Omental fat pad (tissue), 4 donors: ENCODE measurements at places on chromosomes 3 and 15. TPM values are rescaled to one million over a fixed set of nuclear protein-coding genes. Genes with fewer than 3 reads are reported as not detected.

The CSK gene
- 43.2 TPM for total RNA-seq

The CLDN18 gene
- total RNA-seq, result not detected

The APBA2 gene
- 4.3 TPM for total RNA-seq

The CPB1 gene
- total RNA-seq, result 38.9 TPM

The GPR160 gene
- total RNA-seq, result 1.4 TPM

The PLSCR4 gene
- 97.8 TPM for total RNA-seq

The THBS1 gene
- 4,169 TPM for total RNA-seq

The SIDT1 gene
- total RNA-seq, result 3.3 TPM

The CPNE9 gene
- total RNA-seq, result not detected

The CAMP gene
- total RNA-seq, result not detected

The CLRN1 gene
- total RNA-seq, result not detected

The MEX3B gene
- total RNA-seq, result 0.94 TPM

The FHIT gene
- total RNA-seq, result 10.9 TPM

The FES gene
- total RNA-seq, result 61.3 TPM

The EPB42 gene
- total RNA-seq, result not detected

The LRTM1 gene
- not detected for total RNA-seq

The ABI3BP gene
- total RNA-seq, result 155 TPM

The SERINC4 gene
- not detected for total RNA-seq

The REC114 gene
- total RNA-seq, result not detected

The CFAP100 gene
- not detected for total RNA-seq

The OR5H6 gene
- not detected for total RNA-seq

The PIGZ gene
- total RNA-seq, result 10.2 TPM

The SPTBN5 gene
- 0.19 TPM for total RNA-seq

The DNAJB8 gene
- not detected for total RNA-seq

The RHOV gene
- total RNA-seq, result not detected
